ENCODE measurements at places on chromosomes 7 and 10. TPM values are rescaled to one million over a fixed set of nuclear protein-coding genes. Genes with fewer than 3 reads are reported as not detected.
A peak's percentile ranks its signal among the peaks of the same experiment; 100 is the strongest.

Gene USP54
- total RNA-seq: 45.1 TPM

Gene PTER
- 6.2 TPM for total RNA-seq

Gene HTR7
- total RNA-seq: 9.9 TPM

Gene PROSER2
- total RNA-seq: 6.2 TPM

Gene IDI2
- total RNA-seq: not detected

Gene FAM25C
- not detected for total RNA-seq

DNA sequence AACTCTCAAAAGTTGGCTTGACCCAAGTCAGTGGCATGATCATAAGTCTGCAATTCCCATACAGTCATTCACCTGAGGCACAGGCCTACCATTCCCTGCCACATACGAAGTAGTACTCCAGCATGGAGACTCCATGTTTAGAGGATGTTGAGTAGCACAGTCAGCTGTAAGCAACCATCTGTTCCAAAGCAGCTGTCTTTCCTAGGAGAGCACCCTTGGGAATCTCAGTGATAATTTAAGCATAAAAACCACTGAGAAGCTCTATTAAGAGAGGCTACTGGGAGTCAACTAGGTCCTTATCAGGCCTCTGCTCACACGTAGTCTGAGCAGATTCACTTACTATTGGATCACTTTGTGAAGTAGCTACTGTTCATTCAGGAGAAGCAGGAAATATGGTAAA is 61.6 kb upstream of the UNC5B start:
- DNase-seq: no peak
- no peaks in the 10 kb centered on the region for H3K27me3 ChIP-seq
- no peak overlapping the region for H3K4me3 ChIP-seq

DNA sequence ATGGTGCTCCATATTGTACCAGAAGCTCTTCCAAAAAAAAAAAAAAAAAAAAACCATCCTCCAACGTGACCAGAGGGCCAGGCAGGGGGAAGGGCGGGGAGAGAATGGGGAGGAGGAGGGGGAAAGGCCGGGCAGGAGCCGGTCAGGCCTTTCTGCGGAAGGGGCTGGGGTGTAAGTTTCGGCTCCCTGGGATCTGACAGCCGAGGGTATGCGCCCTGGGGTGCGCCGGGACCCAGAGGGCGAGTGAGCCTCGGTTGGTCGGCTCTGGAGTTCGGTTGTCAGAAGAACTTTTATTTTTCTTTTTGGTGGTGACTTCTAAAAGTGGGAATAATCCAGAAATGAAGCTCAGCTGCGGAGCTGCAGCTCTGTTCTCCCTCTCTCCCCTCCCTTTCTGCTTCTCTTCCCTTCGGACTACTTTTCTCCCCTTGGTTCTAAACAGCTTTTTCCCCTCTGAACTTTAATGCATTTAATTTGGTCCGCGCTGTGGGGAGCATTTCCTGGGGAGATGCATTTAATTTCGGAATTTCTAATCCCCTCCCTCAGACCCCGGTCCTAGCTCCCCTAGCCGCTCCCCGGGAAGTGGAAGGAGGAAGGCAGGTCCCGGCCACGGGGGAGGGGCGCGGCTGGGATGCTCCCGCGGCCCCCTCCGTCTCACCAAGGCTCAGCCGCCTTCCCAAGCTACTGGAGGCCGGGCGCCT is 3.9 kb upstream of the PAX2 start:
- H3K4me3 ChIP-seq: peak overlapping the region; percentile 11
- H3K4me1 ChIP-seq: peaks cover 78% of the 10 kb centered on the region
- H3K27me3 ChIP-seq: peaks cover 62% of the 10 kb centered on the region
- H3K36me3 ChIP-seq: no peaks in the 10 kb centered on the region
- H3K27ac ChIP-seq: no peak overlapping the region

- H3K27ac ChIP-seq: no peak overlapping the region
- H3K4me3 ChIP-seq: no peak overlapping the region
- no peak for DNase-seq
Measured at GRCh38 chr10:26879744-26880143, 19.0 kb upstream of the ABI1 start.

GRCh38 chr10:36425131-36425797 is 700.1 kb upstream of the ANKRD30A start:
- no peaks in the 10 kb centered on the region for H3K27me3 ChIP-seq
- H3K27ac ChIP-seq: no peak overlapping the region
- no peaks in the 10 kb centered on the region for H3K36me3 ChIP-seq
- H3K4me3 ChIP-seq: no peak overlapping the region

DNA sequence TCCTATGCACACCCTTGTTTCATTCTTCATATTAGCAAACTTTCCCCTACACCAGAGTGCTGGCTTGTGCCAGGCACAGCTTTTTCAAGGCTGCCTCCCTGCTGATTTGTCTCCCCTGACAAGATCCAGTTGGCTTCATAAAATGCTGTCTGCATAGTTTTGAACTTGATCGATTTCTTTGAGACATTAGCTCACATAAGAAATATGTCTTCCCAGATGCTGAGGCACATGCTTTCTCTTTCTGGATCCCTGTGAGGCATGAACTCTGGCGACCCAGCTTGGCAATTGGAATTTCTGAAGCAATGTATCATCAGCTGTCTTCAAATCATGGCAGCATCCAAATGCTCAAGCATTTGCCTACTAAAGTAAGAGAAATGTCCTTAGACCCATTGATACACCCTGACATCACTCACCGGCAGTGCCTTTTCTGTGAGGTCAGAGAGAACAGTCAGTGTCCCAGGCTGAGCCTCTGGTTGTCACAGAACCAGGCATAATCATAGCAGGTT is 616.4 kb upstream of the GHITM start:
- no peak for DNase-seq
- no peaks in the 10 kb centered on the region for H3K36me3 ChIP-seq
- H3K4me3 ChIP-seq: no peak overlapping the region
- no peak overlapping the region for H3K27ac ChIP-seq
- no peaks in the 10 kb centered on the region for H3K4me1 ChIP-seq
- H3K27me3 ChIP-seq: no peaks in the 10 kb centered on the region

DNA sequence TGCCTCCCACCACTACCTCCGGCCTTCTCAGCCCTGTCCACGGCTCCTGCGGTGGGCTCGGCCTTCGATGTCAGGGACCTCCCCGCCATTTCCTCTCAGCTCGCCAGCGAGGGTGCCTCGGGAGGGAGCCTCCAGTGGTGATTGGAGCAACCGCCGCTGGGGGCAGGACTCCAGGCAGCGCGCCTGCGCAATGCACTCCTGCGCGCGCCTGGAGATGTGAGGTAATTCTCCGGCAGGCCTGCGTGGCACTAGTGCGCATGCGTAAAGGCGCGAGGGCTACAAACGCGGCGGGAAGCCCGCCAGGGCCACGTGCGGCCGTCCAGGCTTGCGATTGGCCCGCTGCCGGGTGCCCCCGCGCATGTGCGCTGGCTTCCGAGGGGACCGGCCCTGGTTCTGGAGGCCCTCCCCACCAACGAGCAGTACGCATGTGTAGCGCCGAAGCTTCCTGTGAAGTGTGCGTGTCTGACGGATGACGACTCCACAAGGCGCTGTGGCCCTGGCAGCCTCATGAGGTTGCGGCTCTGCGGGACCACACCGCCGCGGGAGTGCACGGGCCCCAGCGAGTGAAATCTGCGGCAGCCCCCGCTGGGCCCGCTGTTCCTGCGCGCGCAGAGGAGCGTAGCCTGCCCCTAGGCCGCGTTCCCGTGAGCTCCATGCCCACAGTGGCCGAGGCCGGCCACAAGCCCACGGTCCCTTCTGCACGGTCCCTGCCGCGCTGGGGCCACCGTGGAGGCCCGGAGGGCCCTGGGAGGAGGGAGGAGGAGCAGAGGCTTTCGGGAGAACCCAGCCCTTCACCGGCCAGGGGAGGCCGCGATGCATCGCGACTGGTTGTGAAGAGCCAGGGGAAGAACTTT is at the start of gene SYCE1:
Gene SYCE1 (minus strand): TSS at position 143 of the 854 bp plus-strand sequence. CDS start 54 bp downstream, at position 89.
- no peaks in the 10 kb centered on the region for H3K27me3 ChIP-seq
- no peaks in the 10 kb centered on the region for H3K36me3 ChIP-seq
- no peak for DNase-seq
- peak within 1 kb of the TSS; percentile 62 for H3K4me3 ChIP-seq

- H3K4me1 ChIP-seq: no peaks in the 10 kb centered on the region
- no peak for DNase-seq
- no peak overlapping the region for H3K4me3 ChIP-seq
- no peak overlapping the region for H3K27ac ChIP-seq
- H3K36me3 ChIP-seq: no peaks in the 10 kb centered on the region
Measured at GRCh38 chr10:54758791-54759190, 42.2 kb downstream of the PCDH15 start.

DNA sequence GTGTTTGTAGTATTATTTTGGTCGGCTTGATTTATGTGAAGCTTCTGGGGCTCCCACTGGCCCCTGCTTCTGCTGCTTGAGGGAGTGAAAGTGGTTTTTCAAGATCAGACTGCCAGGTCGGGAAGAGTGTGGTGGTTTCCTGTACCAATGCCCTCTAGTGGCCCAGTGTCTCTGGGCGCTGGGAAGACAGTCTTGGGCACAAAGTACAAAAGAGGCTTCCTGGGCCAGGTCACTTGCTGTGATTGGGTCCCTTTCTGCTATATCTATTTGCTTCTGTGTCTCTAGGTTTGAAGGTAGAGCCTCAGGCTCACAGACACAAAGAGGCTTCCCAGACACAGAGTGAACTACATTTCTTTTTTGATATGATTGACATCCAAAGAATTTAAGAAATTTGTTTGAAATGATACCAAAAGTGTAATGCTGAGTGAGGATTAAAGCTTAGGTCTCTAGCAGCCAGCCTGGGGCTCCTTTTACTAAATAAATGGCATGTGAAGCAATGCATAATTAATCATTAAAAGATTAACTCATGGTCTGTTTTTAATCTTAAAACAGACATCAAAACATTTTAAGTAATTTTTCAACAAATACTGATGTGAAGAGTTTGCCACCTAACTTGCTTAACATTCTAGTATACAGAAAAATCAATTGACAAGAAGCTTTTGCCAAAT is 36.3 kb downstream of the ABCB1 start:
- no peaks in the 10 kb centered on the region for H3K36me3 ChIP-seq
- H3K27ac ChIP-seq: no peak overlapping the region
- no peaks in the 10 kb centered on the region for H3K4me1 ChIP-seq
- H3K27me3 ChIP-seq: no peaks in the 10 kb centered on the region
- DNase-seq: no peak
- no peak overlapping the region for H3K4me3 ChIP-seq

DNA sequence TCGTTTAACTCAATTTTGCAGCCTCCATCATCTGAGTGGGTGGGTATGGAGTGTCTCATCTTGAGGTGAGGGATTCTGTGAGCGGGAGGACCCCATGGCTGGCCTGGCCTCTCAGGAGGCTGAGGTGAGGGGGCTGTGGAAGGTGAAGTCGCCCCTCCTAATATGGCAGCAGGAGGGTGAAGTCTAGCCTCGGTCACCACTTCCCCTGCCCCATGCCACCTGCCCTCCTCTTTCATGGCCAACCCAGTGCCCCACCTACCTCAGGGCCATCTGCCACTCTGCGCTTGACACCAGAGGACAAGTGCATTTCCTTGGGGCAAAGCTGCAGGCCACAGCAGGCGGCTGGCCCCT is 8.7 kb downstream of the RASGEF1A start:
- no peaks in the 10 kb centered on the region for H3K27me3 ChIP-seq
- no peaks in the 10 kb centered on the region for H3K36me3 ChIP-seq
- DNase-seq: no peak
- no peak overlapping the region for H3K27ac ChIP-seq
- H3K4me3 ChIP-seq: no peak overlapping the region

DNA sequence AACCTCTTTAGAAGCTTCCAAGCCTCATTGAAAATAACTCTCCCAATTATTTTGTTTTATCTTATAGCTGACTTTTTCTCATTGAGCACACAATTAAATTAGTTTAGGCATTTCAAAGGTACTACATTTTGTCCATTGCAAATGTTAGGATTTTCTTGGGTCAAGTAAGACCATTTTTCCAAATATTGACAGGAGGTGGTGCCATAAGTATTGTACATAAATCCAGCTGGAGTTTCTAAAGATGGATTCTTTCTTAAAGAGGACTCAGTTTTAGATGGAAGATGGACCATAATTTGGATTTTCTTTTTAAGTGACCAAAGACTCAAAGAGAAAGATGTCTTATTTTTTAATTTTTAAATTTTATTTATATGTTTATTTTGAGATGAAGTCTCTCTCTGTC is 12.3 kb upstream of the OPN4 start:
- H3K4me1 ChIP-seq: peaks cover 17% of the 10 kb centered on the region
- H3K4me3 ChIP-seq: no peak overlapping the region
- no peaks in the 10 kb centered on the region for H3K27me3 ChIP-seq

DNA sequence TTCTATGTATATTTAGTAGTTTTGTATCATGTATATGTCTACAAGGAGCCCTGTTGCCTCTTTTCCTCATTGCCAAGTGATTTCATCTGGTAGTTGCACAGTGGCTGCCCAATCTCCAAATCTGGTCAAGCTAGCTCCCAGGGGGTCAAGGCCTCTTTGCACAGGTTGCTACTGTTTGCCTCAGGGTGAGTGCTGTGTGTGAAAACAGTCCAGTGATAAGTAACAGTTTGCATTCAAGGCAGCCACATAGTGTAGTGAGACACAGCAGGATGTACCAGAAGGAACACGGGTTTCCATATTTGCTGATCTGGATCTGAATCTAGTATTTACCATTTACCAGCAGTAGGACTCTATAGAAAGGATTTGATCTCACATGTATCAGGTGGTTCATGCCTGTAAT is 13.3 kb upstream of the EPC1 start:
- no peak for DNase-seq
- H3K27ac ChIP-seq: no peak overlapping the region
- no peaks in the 10 kb centered on the region for H3K36me3 ChIP-seq
- no peak overlapping the region for H3K4me3 ChIP-seq
- H3K27me3 ChIP-seq: no peaks in the 10 kb centered on the region

- no peak overlapping the region for H3K27ac ChIP-seq
- H3K4me3 ChIP-seq: no peak overlapping the region
- DNase-seq: no peak
- H3K36me3 ChIP-seq: no peaks in the 10 kb centered on the region
- H3K27me3 ChIP-seq: no peaks in the 10 kb centered on the region
- no peaks in the 10 kb centered on the region for H3K4me1 ChIP-seq
Measured at GRCh38 chr10:105042906-105043552, 401.9 kb downstream of the SORCS3 start.

- no peaks in the 10 kb centered on the region for H3K27me3 ChIP-seq
- no peak overlapping the region for H3K27ac ChIP-seq
- peaks cover 7% of the 10 kb centered on the region for H3K4me1 ChIP-seq
- no peak for DNase-seq
Measured at GRCh38 chr7:25669281-25669781, 441.0 kb upstream of the NPVF start.

DNA sequence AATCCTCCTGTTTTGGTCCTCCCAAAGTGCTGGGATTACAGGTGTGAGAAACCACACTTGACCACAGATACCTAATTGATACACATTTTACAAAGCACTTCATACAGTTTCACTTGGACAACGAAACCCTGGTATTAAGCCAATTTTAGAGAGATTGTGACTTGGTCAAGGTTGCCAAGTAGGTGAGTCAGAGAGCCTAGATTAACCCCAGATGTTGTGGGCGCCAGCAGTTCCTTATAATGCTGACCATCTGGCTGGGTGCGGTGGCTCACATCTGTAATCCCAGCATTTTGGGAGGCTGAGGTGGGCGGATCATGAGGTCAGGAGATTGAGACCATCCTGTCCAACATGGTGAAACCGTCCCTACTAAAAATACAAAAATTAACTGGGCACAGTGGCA is 4.9 kb upstream of the PHKG1 start:
- H3K4me3 ChIP-seq: no peak overlapping the region
- H3K27ac ChIP-seq: no peak overlapping the region
- no peaks in the 10 kb centered on the region for H3K27me3 ChIP-seq
- H3K36me3 ChIP-seq: peaks cover 32% of the 10 kb centered on the region
- no peak for DNase-seq

Data from thoracic aorta (tissue), 2 donors.